Nasal cavity respiratory epithelium epithelial cell of viscerocranial mucosa (primary cell): ENCODE measurements at places on chromosomes 5 and 9. TPM values are rescaled to one million over a fixed set of nuclear protein-coding genes. Genes with fewer than 3 reads are reported as not detected.

CBY3 gene
- 0.34 TPM in 1 of 2 replicates, not detected in the other for total RNA-seq

PCDHGA2 gene
- total RNA-seq, result 0.34 and 1.00 TPM in 2 replicates

SLC30A5 gene
- total RNA-seq, result 62.0 and 90.9 TPM in 2 replicates

OTULINL gene
- total RNA-seq, result 0.34 and 0.36 TPM in 2 replicates

INPP5E gene
- total RNA-seq, result 3.1 and 9.0 TPM in 2 replicates

EDIL3 gene
- total RNA-seq, result 0.68 and 2.6 TPM in 2 replicates
